ENCODE measurements at places on chromosomes 5 and 9.

- no peak for DNase-seq
These were observed 88.6 kb upstream of the MYO10 start for GRCh38 chr5:17024686-17025180.

DNA sequence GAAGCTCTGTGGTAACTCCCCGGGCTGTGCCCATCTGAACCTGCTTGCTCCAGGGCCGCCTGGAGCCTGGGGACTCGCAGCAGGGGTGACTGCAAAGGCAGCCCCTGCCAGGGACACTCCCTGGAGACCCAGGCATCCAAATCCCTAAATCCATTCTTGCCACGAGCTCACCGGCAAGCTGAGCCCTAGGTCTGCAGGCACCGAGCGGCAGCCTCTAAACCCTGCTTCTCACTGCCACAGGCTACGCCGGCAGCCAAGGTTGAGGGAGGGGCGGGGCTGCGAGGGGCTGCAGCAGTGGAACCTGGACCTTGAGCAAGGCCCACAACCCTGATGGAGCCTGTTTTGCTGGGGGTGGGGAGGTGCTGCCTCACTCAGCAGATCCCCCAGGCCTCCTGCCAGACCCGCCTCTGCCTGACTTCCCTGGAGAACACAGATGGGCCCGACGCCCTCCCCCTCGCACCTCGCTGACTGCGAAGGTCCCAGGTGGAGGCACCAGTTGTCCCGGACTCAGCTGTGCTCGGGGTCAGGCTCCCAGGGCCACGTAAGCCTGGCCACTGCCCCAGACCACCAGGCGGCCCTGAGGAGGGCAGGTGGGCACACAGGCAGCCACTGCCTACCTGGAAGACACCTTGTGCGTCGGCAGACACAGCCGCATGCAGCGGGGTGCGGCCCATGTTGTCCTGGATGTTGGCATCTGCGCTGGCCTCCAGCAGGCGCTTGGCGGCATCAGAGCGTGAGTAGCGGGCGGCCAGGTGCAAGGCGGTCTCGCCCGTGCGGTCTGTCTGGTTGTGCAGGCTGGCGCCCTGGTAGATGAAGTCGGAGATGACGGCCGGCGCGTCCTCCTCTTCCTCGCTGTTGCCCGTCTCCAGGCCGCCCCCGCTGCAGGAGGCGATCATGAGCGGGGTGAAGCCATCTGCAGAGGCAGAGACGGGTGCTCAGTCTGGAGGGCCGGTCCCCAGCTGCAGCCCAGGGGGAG is 17.4 kb upstream of the SEC16A start:
- DNase-seq: no peak

DNA sequence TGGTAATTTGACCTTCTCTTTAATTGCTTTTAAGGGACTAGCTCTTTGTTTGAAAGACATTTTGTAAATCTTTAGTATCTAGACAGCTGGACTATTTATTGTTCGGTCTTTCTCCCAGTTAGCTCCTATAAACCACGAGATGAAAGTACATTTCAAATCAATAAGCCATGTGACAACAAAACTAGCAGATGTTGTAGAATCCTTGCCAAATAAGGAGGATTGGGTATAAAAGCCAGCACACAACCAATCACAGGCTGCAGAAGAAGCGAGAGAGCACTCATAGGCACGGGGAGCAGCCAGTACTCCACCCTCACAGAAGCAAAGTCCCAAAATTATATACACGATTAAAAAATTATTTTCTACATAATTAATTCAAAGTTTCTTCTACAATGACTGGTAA is 8.1 kb upstream of the OMD start:
- no peak for DNase-seq

DNA sequence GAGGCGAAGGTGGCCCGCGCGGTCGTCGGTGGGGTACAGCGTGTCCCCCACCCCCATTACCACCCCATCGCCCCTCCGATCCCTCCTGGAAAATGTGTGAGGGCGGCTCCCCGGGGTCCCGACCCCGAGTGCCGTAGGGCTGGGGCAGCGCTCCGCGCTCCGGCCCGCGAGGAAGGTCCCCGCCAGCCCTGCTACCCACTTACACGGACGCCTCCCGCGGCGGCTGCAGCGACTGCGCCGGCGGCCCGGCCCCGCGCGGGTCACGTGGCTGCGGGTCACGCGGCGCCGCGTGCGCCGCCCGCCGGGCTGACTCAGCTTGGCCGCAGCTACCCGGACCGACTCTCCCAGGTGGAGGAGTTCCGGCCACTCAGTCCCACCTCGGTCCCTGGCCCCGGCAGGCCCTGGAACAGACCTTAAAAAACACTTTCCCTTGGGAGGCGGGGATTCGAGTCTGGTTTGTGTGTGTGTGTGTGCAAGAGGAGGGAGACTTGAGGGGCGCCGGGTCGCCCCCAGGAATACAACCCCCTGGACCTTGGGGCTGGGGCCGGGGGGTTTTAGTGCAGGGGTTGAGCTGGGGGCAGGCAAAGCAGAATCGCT is at the start of gene GNPDA1:
Gene GNPDA1 (minus strand): TSS at position 236 of the 597 bp plus-strand sequence. CDS start 992 bp downstream, outside the sequence.
- peak; percentile 33 for DNase-seq

DNA sequence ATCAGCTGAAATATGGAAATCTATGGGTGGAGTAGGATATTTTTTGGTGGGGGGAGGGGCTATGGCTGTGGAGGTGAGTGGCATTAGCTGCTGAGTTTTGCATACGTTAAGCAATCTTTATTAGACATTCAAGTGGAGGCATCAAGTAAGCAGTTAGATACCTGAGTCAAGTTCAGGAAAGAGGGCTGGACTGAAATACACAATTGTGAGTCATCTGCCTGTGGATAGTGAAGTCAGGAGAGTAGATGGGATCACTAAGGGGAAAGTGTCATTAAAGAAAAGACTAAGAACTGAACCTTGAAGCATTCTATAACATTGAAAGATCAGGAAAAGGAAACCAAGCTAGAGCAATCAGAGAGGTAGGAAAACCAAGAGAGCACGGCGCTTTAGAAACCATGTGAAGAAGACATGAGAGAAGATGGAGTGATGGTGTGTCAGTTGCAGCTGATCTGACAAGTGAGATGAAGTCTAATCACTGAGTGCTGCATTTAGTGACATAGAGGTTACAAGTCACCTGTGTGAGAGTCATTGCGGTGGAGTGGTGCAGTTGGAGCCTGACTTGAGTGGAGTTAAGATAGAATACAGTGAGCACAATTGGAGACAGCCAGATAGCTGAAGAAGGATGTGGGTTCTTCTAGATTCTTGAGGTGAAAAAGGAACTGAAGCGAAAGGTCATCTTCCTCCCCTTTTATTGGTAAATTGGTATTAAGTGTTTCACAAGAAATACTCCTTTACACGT is 88.7 kb downstream of the PIP5K1B start:
- no peak for DNase-seq

DNA sequence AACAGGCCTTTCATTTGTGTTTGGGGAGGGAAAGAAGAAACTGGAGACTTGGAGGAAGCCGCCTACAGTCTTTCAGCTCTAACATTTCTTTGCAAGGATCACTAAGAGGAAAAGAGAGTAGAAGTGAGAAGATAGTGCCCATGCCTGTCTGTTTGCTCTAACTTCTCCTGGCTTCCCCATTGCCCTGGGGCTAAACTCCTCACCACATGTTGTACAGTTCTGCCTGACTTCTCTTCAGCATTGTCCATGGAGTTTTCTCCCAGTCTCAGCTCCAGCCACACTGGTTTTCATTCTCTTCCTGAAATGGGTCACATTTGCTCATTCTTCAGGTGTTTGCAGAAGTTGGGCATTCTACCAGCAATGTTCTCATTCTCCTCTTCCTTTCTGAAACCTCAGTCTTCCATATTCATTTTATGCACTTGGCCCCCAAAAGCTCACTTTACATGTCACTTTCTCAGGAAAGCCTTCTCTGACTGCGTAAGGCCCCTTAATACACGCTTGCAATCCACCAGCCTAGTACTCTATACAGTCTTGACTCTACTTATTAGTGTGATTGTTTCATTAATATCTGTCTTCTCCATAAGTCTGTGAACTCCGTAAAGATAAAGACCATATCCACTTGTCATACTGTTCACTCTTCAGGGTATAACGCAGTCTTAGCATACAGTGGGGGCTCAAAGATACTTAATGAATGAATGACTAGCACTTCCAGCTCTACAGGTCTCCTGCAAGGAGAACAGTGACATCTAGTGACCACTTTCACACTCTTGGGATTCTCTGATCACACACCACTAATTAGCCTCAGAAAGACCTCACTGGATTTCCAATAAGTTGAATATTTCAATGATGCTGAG is 40.2 kb upstream of the TRIM32 start:
- DNase-seq: peak; percentile 21

DNA sequence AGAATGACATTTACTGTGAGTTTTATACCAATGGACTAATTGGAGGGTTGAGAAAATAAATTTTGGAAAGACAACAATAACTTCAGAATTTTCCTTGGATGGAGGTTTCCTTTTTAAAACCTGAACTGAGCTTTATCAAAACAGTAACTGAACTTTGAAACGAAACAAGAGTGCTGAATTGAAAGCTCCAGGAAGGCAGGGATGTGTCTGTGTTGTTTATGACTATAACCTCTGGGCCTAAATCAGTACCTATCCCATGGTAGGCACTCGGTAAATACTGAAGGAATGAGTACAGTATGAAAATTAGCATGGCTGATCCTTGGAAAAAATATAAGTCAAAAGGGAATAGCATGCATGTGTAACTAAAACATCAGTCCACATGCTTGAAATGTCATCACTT is 93.9 kb downstream of the GHR start:
- DNase-seq: no peak

- DNase-seq: no peak
These were observed 8.5 kb downstream of the SNAPC3 start for GRCh38 chr9:15430920-15431844.

DNA sequence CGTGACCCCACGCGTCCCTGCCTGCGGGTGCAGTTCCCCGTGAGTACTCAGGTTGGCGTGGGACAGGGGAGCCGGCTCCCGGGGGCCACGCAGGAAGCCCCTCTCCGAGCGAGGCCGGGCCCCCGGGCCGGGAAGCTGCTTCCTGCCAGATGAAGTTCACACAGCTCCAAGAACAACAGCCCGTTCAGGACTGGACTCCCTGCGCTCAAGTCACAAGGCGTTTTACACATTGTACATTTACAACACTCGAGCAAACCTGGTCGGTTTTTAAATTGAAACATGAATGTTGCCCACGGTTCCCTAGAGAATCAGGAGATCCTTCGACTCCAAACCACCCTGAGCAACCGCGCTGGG is 22.4 kb downstream of the SLC9A3 start:
- DNase-seq: no peak

DNA sequence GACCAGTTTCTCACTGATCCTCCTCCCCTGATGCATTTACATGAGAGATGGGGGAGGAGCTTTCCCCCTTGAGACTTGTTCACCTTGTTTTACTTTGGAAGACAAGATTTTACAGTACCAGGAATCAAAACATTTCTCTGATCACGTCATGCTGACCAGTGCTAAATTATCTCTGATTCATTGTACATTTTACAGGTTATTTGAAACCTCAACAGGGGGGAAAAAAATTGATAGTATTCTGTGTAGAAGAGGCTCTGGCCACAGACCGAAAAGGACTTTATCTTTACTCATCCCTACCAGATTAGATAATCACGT is 133.9 kb downstream of the GRIA1 start:
- DNase-seq: no peak

DNA sequence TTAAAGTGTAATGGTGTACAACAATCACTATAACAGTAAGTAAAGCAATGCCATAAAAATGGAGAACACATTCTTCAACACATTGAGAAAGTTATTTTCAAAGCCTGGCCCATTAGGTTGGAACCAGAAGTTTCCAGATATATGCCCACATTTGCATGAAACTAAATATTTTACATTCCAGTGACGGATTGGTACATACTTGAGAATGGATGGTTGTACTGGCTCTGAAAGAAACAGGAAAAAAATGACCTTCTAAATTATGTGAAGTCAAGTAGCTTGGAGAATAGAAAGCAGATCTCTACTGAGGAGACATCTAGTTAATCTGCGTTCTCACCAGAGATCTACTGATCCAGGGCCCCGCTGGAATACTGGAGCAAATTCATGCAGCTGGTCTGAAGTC is 1037.0 kb downstream of the NR2F1-AS1 start:
- DNase-seq: no peak

DNA sequence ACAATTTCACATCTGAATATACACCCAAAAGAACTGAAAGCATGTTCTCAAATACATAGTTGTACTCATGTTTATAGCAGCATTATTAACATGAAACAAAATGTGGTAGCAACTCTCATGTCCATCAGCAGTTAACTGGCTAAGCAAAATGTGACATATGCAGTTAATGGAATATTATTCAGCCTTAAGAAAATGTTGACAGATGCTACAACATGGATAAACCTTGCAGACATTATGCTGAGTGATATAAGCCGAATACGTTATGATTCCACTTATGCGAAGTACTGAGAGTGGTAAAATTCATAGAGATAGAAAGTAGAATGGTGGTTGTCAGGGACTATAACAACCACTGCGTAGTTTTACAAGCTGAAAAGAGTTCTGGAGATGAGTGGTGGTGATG is 1469.0 kb upstream of the ACO1 start:
- no peak for DNase-seq

GRCh38 chr5:11054014-11054413 is 293.0 kb upstream of the DAP start:
- no peak for DNase-seq

GRCh38 chr9:37970301-37971107 is 66.6 kb upstream of the SLC25A51 start:
- no peak for DNase-seq

DNA sequence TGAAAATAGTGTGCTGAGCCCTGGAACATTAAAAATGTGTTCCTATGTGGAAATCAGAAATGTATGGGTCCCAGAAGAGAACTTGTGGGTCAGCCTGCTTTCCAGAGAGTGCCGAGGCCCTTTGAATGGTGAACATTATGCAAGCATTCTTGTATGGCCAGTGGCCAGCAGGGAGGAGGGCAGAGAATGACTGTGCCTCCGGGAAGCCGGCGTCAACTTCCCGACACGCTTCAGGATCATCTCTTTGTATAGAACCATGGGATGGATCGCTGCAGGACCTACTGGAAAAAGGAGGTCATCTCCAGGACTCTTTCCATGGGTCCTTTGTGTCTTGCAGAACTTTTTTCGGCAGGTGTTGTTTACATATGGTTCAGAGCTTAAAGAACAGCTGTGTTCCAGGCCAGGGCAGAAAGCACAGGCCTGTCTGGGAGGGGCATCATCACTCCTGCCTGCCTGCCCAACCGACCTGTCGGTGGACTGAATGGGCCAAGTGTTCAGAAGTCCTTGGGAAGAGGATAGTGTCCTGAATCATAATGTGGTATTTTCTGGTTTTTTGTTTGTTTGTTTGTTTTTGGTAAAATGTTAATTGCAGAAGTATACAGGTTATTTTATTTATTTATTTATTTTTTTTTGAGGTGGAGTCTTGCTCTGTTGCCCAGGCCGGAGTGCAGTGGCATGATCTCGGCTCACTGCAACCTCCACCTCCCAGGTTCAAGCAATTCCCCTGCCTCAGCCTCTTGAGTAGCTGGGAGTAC is 9.0 kb downstream of the PRRC2B start:
- DNase-seq: no peak

All from LNCaP clone FGC (cell line).